ENCODE measurements at places on chromosomes 2 and 18.

- no peak for DNase-seq
Observed at GRCh38 chr2:149080971-149081370, 42.5 kb downstream of the LYPD6B start.

DNA sequence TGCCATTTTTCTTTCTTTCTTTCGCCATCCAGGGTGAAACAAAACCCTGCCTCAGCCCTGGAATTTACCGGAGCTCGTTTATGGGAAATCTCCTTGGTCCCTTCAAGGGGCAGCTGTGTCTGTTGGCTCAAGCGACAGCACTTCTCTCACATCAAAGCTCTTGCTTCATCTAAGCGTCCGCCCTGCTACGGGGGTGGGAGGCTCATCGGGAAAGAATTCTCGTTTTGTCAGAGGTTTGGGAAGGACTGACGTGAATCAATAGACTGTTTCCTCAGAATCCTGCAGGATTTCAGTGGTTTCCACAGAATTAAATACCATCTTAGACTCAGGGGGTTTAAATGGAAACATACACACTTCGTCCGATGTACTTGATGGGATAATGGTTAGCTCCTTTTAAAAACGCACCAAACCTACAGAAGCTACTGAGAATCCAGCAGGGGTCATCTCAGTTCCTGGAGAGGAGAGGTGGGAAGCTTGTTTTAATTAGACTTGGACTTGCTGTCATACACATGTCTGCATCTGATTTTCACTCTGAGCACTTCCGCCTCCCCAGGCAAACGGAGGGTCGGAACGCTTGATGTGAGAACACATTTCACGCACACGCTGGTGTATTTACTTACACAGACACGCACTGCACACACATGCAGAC, 91.6 kb downstream of the ASB1 start:
- DNase-seq, result no peak

- no peak for DNase-seq
Observed at GRCh38 chr2:203804070-203804469, 63.5 kb upstream of the CTLA4 start.

GRCh38 chr2:41877114-41877678, 170.6 kb upstream of the PKDCC start:
- DNase-seq, result no peak

DNA sequence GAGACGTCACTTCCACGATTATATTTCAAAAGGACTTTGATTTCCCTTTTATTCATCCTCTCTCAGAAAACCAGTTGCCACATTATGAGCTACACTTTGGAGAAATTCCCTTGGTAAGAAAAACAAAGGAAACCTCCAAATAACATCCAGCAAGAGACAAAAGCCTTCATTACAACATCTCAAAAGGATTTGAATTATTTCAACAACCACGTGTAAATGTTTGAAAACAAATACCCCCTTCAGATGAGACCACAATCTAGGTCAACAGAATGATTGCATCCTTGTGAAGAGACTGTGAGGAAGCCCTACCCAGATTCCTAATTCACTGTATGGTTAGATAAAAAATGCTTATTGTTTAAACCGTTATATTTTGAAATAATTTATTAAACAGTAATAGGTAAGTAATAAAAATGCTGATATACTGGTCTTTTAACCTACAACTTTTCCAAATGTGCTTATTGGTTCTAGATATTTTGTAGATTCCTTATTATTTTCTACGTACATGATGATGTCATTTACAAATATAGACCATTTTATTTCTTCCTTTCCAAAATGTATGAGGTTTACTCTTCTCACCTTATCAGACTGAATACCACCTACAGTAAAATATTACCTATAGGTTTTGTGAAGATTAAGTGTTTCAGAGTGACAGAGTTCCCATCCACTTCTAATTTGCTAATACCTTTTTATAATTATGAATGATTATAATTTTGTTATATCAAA, 922.7 kb upstream of the CHAC2 start:
- DNase-seq, result no peak

- no peak for DNase-seq
Observed at GRCh38 chr2:112593736-112594135, 9.3 kb downstream of the CHCHD5 start.

DNA sequence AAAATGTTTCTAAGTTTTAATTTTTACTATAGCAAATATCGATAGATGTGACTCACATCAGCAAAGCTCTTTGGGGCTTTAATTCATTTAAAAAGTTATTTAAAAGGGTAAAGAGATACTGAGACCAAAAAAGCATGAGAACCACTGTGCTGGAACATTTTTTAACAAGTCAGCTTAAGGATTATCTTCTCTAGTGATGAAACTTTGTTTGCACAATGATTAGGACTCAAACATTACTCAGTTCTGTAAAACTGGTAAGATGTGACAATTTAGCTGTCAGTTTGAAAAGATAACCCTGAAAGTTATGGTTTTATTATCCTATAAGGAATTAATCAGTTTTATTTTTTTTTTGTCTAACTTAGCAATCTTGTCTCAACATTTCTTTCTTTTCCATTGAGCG, 301.4 kb downstream of the TSN start:
- no peak for DNase-seq

GRCh38 chr2:241410739-241411176, 54.7 kb downstream of the FARP2 start:
- no peak for DNase-seq

GRCh38 chr18:76957384-76958355, 135.3 kb downstream of the ZNF236 start:
- DNase-seq, result no peak

DNA sequence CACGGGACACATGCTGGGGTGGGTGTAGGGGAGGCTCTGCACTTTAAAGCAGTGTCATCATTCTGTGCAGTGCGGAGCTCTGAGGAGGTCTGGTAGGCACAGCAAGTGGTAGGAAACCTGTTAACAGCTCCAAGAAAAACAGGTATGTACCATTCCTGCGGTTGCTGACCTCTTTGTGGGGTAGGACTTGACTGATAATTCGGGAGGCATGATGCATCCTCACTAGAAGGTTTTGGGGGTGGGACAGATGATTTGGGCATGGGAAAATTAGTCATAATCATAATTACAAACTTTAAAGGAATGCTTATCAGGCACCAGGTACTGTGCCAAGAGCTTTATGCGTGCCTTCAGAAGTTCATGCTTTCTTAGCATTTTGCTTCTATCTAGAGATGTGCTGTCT, 9.7 kb downstream of the DOK1 start:
- no peak for DNase-seq

- DNase-seq, result no peak
Observed at GRCh38 chr18:36736094-36736493, 92.7 kb downstream of the TPGS2 start.

- peak; percentile 10 for DNase-seq
Observed at GRCh38 chr18:45282101-45282812, 333.0 kb upstream of the SLC14A2 start.

GRCh38 chr18:75923169-75923568, 495.7 kb upstream of the SMIM21 start:
- DNase-seq, result no peak

DNA sequence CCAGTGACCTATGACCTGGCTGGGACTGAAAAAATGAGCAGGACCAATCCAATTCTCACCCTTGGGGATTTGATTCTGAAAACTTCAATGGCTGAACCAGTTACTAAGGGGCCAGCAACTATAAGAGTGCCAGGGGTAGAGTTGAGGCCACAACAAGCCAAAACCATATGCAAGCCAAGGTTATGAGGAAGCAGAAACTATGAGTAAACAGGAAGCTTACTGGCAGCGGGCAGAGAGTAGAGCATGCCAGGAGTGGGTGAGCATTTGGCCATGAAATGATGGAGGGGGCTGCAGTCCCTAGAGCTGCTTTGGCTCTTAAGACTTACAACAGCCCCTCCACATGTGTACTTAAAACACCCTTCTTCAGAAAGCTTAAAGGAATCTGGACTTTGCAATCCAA, 82.4 kb downstream of the RBMS1 start:
- DNase-seq, result peak; percentile 70

DNA sequence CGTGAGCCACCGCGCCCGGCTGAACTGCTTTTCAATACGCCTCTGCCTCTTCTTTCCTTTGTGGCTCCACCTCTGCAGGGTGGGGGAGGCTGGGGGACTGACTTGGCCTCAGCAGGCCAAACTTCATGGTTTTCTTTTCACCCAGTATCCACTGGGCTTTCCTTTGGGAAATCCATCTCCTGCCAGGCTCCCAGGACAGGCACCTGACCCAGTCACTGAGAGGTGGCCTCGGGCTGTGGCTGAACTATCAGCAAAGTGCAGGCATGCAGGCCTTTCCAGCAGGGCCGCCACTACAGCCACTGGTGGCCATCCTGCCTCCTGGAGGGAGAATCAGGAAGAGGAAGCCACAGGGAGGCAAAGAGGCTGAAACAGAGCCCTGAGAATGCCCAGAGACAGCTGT, 33.4 kb upstream of the SEMA4C start:
- no peak for DNase-seq
